Inflammatory macrophage treated with lipopolysaccharide for 1 hour (primary cell): ENCODE measurements at places on chromosomes 2 and 18.

- no peak for DNase-seq
Observed at GRCh38 chr2:156883804-156884203, 373.7 kb upstream of the GALNT5 start.

- peak; percentile 74 for DNase-seq
Observed at GRCh38 chr18:59900222-59901128, 679 bp downstream of the PMAIP1 start.

- DNase-seq, result no peak
Observed at GRCh38 chr18:9765501-9765900, 57.4 kb downstream of the RAB31 start.

DNA sequence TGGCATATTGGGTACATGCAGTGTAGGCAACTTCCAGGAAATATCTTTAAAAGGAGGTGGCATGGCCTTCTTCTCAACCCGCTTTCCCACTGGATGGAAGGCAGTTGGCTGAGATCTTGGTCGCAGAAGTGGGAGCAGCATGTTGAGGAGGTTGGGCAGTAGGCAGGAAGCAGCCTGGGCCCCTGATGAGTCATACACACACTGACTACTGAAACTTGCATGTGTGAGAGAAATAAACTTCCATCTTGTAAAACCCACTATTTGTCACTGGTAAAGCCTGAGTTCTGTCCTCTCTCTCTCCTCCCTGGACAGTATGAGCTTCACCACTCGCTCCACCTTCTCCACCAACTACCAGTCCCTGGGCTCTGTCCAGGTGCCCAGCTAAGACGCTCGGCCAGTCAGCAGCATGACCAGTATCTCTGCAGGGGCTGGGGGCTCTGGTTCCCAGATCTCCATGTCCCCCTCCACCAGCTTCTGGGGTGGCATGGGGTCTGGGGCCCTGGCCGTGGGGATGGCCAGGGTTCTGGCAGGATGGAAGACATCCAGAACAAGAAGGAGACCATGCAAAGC, 233.8 kb upstream of the SPRED2 start:
- peak; percentile 46 for DNase-seq

GRCh38 chr18:56332371-56332770, 306.0 kb downstream of the TXNL1 start:
- no peak for DNase-seq

DNA sequence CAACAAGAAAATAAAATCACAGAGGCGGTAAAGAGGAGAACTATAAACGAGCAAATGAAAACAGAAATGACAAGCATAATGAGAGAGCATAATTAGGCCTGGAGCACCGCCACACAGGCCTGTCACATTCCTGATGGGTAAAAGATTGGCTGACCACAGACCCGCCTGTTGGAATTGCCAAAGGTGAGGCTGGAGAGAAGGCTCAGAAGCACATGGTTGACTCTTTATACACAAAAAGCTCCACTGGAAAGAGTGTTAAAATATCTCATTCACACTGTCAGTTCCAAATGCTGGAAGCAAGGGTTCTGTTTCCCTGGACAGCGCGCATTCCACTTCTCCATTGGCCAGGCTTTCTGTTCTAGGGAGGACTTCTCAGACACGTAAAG, 5.9 kb upstream of the LGALSL start:
- no peak for DNase-seq

GRCh38 chr2:197707316-197708213, 2.4 kb downstream of the MARS2 start:
- peak; percentile 27 for DNase-seq

GRCh38 chr2:190180313-190181122, 118.0 kb upstream of the MSTN start:
- peak; percentile 3 for DNase-seq

DNA sequence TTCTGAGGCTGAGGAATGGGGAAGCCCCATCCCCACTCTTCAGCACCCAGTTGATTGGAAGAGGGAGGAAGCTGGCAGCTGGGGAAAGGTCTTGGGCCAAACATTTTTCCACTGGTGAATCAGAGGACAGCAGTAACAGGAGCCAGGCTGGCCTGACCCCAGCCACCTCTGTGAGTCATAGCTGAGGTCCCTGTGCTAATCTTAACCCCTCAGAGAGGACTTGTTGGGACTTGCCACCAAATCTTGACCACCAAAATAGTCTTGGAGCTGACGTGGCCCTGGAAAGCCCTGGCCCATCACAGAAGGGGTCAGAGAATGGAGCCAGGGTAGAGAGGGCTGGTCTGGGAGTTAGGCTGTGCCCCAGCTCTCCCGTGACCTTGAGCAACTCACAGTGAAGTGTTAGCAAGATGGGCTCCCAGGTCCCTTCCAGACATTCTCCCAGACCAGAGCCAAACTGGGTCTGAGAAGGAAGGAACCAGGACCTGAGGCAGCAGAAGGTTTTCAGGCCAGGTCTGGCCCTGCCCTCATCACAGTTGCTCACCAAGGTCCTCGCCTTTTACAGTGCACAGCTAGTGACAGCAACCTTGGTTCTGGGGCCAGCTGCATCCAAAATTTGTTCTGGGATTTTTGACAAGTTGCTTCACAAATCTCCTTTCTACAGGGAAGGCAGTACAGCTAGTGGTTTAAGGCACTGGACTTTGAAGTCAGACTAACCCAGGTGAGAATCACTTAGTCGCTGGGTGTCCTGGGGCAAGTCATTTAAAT, 266.6 kb downstream of the CYP26B1 start:
- DNase-seq, result no peak

DNA sequence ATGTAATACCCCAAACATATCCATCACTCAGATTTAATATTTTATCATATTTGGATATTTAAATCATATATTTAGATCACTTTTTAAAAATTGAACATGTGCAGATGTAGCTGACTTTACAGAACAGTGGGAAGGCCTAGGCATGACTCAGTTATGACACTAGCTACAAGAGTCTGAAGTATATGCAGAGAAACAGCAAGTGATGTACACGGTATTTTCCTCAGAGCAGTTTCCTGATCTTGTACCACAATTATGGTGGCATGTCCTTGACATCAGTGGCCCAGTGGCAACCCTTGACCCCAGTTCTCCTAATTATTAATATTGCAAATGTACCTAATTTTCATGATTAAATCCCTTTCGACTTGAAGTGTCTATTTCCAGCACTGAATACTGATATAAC, 28.2 kb downstream of the CDKL4 start:
- no peak for DNase-seq

GRCh38 chr2:149057401-149057800, 18.9 kb downstream of the LYPD6B start:
- DNase-seq, result no peak

DNA sequence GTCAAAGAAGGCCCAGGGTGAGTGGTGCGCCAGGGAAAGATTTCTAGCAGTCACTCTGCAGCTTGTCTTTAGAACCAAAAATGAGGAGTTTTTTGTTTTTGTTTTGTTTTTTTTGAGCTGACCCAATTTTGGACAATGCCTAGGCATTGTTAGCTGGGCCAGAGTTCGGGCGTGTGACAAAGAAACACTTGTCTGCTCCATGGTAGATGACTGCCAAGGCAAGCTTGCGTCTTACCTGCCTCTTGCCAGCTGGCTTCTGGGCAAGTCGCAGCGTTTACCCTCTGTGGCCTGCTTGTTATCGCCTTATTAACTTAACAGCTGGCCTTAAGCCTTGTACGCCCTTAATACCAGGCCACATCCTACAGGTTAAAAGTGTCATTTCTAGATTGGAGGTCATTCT, 114.3 kb downstream of the GALNT1 start:
- DNase-seq, result no peak

GRCh38 chr2:127733113-127733815, 32.0 kb downstream of the SFT2D3 start:
- no peak for DNase-seq

- DNase-seq, result no peak
Observed at GRCh38 chr2:182406221-182406620, 20.6 kb downstream of the PDE1A start.

- no peak for DNase-seq
Observed at GRCh38 chr2:197969391-197969893, 165.0 kb downstream of the PLCL1 start.

GRCh38 chr2:150097901-150098531, 389.5 kb downstream of the RND3 start:
- DNase-seq, result no peak

- no peak for DNase-seq
Observed at GRCh38 chr2:135048122-135048521, 875 bp upstream of the MAP3K19 start.

- no peak for DNase-seq
Observed at GRCh38 chr18:35049111-35050027, 8.2 kb downstream of the MAPRE2 start.

- DNase-seq, result no peak
Observed at GRCh38 chr2:20040489-20041172, 10.8 kb downstream of the LAPTM4A start.

DNA sequence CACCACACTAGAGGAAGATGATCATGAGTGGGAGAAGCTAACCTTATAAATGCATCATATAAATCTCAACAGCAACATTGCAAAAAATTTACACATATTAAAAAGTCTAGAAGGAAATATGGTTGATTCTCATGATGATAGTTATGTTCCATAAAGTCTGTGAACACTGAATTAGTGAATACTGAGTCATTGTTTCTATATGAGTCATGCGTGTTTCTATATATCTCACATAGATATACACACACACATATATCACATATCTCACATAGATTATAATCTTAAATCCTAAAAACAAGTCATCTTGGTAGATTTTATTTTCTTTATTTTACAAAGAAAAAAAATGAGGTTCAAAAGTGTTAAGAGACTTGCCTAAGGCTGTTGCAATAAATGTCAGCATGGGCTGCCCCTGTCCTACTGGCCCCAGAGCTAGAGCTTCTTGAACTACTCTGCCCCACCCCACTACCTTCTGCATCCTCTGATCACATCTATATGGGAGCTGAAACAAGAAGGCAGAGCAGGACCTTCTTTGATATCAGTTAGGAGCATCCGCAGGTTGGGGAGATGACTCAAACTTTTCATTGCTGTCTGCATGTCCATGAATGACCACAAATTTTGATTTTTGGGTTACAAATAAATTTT, 81.8 kb upstream of the ADAM23 start:
- DNase-seq, result no peak

DNA sequence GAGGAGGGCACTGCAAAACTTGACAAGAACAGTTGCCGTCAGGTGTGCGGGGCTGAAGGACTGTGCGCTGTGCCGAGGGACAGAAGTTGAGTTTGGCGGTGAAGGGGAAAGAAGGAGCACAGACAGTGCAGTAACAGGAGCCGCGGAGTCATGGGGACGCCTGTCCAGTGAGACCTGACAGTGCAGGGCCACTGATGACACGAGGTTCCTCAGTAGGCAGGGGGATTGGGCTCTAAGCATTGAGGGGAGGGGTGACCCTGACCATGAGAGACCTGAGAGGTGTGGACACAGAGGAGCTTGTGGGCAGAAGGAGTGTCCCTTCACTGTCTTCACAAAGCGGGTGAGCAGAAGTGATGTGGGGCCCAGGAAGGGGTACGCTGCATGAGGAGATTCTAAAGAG, 104.8 kb downstream of the MTCL1 start:
- DNase-seq, result no peak

- DNase-seq, result no peak
Observed at GRCh38 chr2:126788113-126788512, 110.6 kb upstream of the TEX51 start.

DNA sequence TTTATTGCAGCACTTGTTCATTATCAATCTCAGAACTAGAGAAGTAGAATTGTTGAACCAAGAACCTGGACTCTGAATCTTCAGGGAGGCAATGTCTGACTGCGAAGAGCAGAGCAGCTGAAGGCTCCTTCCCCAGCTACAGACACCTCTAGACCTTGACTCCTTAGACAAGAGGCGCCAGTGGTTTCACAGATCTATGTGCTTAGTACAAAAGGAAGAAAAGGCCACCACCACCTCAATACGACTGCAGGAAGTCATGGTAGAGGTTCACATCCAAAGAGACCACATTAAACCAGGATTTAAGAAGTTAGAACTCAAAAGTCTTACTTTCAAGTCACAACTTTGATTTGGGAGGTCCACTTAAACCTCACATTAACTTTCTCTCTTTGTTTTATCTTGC, 158.1 kb upstream of the VRK2 start:
- DNase-seq, result no peak

- DNase-seq, result no peak
Observed at GRCh38 chr2:85242321-85242720, 85.5 kb downstream of the TGOLN2 start.

DNA sequence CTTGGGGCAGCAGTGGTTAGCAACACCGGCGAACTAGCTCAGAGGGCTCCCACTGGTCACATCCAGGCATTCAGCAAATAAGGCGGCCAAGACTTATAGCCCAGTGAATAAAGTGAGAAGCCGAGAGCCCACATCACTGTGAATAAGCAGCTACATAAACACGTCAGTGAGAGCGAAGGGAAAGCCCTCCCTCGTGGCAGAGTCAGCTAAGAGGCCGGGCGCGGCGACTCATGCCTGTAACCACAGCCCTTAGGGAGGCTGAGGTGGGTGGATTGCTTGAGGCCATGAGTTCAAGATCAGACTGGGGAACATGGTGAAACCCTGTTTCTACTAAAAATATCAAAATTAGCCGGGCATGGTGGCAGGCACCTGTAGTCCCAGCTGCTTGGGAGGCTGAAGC, 5.2 kb downstream of the D2HGDH start:
- DNase-seq, result peak; percentile 35

DNA sequence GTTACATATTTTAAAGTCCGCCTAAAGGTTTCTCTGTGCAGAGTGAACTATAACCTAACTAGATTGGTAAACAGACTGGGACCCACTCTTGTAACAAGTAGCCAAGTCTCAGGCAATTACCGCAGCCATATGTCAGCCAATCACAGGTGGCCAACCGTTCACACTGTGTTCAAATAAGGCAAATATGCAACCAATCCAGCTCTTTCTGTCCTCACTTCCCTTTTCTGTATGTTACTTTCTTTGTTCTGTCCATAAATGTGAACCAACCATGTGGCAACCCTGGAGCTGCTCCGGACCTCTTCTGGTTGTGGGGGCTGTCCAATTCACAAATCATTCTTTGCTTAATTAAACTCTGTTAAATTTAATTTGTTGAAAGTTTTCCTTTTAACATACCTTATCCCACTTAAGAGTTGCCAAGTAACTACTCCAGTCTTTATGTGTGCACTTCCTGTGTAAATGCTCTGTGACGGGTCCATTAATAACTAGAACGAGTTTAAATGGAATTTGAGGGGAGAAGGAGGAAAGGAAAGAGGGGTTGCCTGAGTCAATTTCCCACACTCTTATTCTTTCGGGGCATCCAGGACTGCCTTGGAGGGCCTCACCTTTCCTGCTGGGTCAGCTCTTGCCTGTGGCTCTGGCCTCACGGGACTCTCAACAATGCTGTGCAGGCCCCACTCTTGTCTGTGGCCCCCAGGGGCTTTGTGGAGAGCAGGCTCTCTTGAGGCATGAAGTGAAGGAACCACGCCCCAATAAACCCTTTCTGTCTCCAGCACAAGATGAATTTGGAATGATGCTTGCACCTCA, 6.6 kb upstream of the RPL37A start:
- DNase-seq, result peak; percentile 31

DNA sequence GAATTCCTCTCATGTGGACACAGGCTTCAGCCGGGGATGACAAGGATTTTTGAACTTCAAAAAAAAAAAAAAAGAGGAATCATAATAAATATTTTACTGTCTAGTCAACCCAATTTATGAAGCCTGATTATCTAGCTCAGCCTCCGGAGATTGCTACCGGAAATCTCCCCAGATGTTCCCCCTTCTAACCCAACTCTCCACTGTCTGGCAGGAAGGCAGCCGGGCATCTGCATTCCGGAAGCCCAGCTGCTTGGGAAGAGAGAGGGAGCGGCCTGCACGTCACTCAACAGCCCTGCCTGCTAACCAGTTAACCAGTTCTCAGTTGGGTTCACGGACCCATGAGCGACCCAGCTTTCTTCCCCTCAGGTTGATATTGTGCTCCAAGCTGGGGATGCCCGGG, 87.2 kb upstream of the POU3F3 start:
- no peak for DNase-seq

GRCh38 chr18:2960983-2961696, 51.8 kb downstream of the LPIN2 start:
- DNase-seq, result no peak
